T-helper 9 cell (primary cell): ENCODE measurements at places on chromosomes 5 and 9.
A peak's percentile ranks its signal among the peaks of the same experiment; 100 is the strongest.

DNA sequence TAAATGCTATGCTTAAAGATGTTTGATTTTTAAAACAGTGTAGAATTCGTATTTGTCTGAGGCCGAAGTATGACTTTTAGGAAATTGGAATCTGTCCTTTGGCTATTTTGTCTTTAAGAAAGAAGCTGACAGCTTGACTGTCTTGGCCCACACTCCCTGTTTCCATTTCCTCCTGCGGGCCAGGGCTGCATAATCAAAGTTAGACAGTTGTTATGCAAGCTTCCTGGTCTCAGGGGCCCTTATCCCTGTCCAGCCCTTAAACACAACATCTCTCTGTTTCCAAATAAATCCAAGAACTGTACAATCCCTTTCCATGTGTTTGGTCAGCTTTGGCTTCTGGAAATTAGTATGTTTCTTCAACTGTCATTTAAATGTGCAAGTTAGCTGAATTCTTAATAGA is 54.6 kb upstream of the ECM2 start:
- no peak for DNase-seq

DNA sequence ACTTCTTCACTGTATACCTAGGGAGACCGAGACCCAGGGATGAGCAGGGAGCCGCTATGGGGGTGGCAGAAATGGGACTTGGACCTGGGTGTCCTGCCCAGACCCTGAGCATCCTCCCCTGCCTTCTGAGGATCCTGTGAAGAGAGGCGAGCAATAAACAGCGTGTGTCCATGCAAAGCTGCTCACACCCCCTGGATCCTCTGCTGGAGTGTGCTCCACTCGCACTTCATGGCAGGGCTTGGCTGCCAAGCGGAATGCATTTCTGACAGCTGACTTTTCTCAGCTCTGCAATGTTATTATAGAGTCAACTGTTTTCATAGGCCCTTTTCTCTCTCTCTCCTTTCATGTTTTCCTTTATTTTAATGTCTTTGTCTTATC is 31.0 kb upstream of the ALDH1B1 start:
- no peak for DNase-seq

DNA sequence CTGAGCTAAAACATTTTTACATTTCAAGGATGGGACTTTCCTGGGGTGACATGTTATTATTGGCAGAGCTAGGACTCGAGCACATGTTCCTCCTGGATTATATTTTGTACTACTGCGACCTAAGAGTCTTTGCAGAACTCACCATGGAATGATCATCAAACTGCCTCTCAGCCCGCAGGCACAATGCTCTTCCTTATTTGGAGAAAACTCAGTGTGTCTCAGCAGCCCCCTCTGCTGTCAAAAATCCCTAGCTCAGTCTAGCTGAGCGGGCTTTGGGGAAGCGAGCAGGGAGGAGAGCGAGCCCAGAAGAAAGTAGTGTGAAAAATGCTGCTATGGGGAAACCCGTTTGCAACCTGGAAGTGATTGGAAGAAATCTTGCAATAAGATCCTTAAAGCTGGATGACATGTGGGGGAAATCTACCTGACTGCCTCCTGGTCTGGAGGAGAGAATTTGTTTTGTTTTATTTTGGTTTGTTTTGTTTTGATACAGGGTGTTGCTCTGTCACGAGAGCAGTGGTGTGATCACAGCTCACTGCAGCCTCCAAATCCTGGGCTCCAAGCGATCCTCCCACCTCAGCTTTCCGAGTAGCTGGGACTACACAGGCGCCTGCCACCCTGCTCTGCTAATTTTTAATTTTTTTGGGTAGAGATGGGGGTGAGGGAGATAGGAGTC is 89.9 kb upstream of the CLINT1 start:
- DNase-seq = peak; percentile 64

DNA sequence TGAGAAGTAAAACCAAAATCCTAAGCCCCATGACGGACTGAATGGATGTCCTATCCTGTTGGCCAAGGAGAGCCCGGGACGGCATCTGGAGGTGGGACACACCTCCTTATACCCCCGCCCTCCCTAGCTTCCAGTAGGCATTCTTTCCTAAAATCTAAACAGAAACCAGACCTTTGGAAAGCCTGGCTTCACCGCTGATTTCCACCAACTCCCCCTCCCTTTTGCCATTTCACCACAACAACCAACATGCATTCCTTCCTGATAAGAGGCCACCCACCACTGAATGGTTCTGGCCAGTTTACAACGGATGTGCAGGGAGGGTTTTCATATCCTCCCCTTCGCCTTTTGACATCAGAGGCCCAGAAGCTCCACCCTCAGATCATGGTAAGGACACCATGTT is 9.2 kb upstream of the RARS1 start:
- DNase-seq = no peak

DNA sequence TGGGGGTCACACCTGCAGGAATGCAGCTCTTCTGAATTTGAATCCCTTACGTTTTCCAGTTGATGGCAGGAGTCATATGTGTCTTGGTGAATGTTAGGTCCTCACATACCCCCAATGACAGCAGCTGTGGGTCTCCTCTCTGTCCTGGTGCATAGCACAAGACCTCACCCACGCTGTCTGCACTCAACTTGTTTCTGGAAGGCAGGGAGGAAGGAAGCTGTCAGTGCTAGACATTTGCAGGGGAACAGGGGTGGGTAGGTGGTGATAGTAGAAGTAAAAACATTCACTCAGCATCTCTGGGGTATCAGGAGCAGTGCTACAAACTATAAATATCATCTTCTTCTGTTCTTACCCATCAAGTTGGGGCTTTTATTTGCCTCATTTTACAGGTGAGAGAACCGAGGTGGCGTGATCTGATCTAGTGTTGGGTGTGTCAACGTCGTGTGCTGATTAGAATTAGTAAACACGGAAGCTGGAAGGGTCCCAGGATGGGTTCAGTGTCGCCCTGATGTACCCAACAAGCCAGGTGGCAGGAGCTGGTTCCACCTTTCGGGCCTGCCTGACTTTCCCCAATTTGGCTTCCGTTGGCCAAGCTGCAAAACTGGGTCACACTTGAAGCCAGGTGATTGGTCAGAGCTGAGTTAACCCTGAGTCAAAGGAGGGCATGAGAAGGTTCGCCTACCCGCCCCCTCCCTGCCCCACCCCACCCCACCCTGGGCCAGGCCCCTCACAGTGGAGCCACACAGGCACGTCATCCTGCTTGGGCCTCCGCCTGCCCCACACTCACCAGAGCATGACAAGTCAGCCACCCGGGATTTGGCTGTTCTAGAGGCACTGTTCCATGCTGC is 15.8 kb downstream of the ERGIC1 start:
- no peak for DNase-seq

GRCh38 chr9:95910023-95910707 is 34.7 kb downstream of the ERCC6L2 start:
- no peak for DNase-seq

- DNase-seq = no peak
Observed at GRCh38 chr9:27792971-27793689, 219.8 kb upstream of the C9orf72 start.

DNA sequence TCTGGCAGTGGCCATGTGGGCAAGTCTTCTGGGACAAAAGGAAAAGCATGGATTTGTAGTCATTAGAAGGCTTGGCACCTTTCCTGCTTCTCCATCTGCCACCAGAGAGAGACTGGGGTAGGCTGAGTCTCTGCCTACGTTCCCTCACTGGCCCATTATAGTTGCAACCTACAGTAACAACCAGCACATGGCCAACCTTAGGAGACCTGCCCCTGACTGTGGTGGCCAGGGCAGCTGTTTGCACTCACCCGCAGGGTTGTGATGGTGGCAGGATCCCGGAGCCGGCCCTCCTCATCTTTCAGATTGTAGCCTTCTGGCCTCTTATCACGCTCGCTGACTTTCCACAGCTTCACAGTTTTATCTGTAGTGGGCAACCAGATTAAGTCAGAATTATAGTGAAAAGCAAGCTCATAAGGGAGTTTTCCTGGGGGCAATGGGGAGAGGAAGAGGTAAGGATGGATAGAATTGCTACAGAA is 174.9 kb upstream of the GPR151 start:
- DNase-seq = no peak

DNA sequence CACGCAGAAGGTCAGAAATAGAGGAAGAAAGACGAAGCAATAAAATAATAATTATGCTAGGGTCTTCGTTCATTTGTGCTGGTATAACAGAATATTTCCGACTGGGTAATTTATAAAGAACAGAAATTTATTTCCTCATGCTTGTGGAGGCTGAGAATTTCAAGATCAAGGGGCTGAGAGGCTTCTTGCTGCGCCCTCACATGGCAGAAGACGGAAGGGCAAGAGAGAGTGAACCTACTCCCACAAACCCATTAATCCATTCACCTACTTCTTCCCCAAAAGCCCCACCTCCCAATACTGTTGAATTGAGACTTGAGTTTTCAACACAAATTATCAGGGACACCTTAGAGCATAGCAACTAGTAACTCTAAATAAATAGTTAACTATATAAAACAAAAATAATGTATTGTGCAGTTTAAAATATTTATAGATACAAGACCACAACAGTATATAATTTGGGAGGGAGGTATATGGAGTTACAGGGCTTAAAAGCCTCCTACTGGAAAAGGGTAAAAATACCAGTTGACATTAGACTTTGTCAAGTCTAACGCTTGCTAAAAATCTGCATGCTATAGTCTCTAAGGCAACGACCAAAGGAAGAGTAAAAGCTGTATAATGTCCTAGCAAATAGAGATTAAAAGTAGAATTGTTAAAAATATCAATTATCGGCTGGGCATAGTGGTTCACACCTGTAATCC is 40.3 kb upstream of the NAA35 start:
- peak; percentile 13 for DNase-seq

DNA sequence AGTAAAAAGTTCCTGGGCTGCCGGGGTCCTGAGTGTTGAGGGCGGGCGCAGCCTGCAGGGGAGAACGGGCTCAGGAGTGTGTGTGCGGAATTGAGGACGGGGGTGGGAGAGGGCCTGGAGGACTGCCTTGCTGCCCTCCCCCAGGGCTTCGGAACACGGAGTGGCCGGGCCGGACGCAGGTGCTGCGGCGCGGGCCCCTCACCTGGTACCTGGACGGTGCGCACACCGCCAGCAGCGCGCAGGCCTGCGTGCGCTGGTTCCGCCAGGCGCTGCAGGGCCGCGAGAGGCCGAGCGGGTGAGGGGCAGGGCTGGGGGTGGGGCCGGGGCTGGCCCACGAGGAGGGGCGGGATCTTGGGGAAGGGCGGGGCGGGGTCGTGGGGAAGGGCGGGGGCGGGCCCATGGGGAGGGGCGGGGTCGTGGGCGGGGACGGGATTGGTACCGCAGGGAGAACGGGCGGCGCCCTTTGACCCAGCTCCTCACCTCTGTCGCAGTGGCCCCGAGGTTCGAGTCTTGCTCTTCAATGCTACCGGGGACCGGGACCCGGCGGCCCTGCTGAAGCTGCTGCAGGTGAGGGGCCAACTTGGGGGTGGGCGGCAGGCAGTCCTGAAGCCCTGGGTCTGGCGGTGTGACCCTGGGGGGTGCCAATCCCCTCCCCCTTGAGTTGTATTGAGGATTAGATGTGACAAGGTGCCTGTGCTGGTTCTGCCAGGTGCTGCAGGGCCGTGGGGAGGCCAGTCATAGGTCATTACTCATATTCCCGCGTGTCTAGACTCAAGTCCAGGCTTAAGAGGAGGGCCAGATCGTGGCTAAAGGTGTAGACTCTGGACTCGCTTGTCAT is 7.1 kb downstream of the FPGS start:
- DNase-seq = peak; percentile 25

- no peak for DNase-seq
Observed at GRCh38 chr9:130823435-130823834, 11.6 kb upstream of the ABL1 start.
